Bronchial epithelial cell (primary cell): ENCODE measurements at places on chromosomes 1 and 21. TPM values are rescaled to one million over a fixed set of nuclear protein-coding genes. Genes with fewer than 3 reads are reported as not detected.

Gene URB1
- total RNA-seq, result 19.3 and 22.4 TPM in 2 replicates

Gene DENND2C
- 18.2 and 31.5 TPM in 2 replicates for total RNA-seq

Gene RGSL1
- not detected in 2 replicates for total RNA-seq

Gene SYT2
- under 0.01 TPM in 2 replicates for total RNA-seq

Gene LRRC7
- total RNA-seq, result not detected in 2 replicates

Gene GPR52
- total RNA-seq, result 1.1 and 1.5 TPM in 2 replicates

Gene FCRL6
- total RNA-seq, result 0.13 TPM in 1 of 2 replicates, not detected in the other

Gene KMO
- total RNA-seq, result not detected in 2 replicates

Gene LY9
- total RNA-seq, result under 0.01 TPM in 1 of 2 replicates, not detected in the other

Gene PDC
- not detected in 2 replicates for total RNA-seq

Gene KCTD3
- total RNA-seq, result 29.1 and 32.9 TPM in 2 replicates

Gene PLA2G4A
- 1.9 and 5.5 TPM in 2 replicates for total RNA-seq

Gene PROK1
- total RNA-seq, result not detected in 2 replicates

Gene MROH9
- not detected in 2 replicates for total RNA-seq

Gene TNFSF18
- not detected in 2 replicates for total RNA-seq

Gene NTNG1
- total RNA-seq, result 2.4 and 5.4 TPM in 2 replicates

Gene TEX38
- not detected in 2 replicates for total RNA-seq

Gene IFNLR1
- total RNA-seq, result 4.5 and 5.5 TPM in 2 replicates

Gene PRDX6
- total RNA-seq, result 159 and 185 TPM in 2 replicates

Gene CATSPERE
- total RNA-seq, result under 0.01 and 0.13 TPM in 2 replicates

GRCh38 chr1:232431326-232431725, 198.6 kb downstream of the SIPA1L2 start:
- no peak for DNase-seq

GRCh38 chr1:56967900-56968832, 2.4 kb upstream of the C8B start:
- peak; percentile 1 for DNase-seq

- DNase-seq, result no peak
Measured at GRCh38 chr1:215210167-215210566, 127.6 kb downstream of the KCNK2 start.

DNA sequence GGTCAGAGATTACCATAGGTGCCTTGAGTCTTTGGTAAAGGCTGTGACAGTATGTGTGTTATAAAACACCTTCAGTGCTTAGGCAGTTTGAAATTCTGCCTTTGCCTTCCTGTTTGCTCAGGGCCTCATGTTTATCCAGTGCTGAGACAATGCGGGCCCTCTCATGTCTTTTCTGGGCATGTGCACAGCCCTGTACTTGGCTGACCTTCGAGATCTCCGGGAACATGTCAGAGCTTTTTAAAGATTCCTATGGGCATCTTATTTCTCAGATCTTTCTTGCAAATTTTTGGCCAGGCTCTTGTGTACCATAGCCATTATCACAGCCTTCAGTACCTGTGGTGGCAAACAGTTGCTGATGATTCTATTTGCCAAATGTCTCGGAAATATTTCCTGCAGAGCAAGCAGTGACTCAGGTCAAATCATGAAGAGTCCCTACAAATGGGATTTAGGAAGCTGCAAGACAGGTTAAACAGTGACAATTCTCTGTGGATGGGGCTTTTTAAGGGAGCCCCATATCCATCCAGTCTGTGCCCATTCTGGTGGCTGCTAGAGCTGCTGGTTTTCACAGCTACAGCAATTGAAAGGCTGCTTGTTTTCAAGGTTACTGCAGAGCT, 42.1 kb downstream of the HOOK1 start:
- DNase-seq, result peak; percentile 72

DNA sequence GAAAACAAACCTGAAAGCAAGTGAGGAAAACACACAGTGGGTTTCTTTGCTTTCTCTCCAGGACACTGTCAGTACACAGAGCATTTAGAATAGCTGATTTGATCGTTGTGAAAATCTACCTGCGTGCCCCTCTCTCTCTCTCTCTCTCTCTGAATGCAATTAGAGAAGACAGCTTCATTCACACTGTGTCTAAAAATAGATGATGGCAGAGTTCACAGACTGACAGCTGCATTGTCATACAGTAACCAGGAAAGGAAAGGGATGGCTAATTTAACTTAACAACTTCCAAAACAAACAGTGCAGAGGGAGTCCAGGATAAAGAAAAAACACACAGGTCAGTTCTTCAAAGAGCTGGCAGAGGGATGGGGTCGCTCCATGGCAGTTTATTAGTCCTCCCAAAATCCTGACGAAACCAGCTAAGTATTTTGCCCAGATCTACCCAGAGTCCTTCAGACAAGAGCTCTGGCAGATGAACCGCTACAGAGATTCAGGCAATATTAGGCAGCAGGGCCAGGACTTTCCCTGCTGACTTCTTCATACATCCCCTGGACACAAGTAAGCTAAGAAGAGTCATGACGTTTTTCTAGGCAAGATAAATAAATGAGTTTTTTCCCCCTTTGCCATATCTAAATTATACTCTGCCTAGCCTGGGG, 58.9 kb downstream of the WLS start:
- no peak for DNase-seq

DNA sequence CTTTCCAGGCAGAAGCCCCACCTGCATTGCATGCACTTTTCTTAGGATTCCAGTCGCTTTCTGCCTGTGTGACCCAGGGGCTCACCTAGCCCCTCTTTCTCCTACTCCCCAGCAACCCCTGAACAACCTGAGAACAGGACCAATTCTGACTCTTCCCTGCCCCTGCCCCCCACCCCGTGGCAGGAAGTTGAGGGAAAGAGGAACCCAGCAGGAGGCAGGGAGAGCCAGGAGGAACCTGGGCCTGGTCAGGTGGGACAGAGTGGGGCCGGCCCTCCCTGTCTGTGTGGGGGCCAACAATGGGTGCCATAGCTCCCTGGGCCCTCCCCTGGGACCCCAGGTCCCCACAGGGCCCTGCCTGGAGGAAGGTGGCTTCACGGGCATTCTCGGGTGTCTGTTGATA, 6.1 kb downstream of the BMP8A start:
- no peak for DNase-seq

- DNase-seq, result no peak
Measured at GRCh38 chr1:7247791-7248548, 462.7 kb downstream of the CAMTA1 start.

DNA sequence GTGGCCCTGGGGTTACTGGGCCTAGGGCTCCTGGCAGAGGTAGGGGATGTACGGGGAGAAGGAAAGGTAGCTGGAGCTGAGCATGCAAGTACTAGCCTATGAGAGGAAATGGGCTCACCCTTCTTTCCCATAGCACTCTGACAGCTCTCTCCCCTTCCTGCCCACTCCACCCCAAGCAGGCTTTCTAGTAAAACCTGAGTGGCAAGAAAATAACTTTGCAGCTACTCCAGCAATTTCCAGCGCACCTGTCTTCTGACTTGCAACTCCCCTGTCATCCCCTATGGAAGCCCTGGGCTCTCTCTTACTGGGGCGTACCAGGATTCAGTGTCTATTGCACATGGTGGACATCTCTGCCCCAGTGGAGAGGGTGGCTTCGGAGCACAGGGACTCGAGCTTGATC, 6.7 kb upstream of the IVL start:
- DNase-seq, result peak; percentile 58

DNA sequence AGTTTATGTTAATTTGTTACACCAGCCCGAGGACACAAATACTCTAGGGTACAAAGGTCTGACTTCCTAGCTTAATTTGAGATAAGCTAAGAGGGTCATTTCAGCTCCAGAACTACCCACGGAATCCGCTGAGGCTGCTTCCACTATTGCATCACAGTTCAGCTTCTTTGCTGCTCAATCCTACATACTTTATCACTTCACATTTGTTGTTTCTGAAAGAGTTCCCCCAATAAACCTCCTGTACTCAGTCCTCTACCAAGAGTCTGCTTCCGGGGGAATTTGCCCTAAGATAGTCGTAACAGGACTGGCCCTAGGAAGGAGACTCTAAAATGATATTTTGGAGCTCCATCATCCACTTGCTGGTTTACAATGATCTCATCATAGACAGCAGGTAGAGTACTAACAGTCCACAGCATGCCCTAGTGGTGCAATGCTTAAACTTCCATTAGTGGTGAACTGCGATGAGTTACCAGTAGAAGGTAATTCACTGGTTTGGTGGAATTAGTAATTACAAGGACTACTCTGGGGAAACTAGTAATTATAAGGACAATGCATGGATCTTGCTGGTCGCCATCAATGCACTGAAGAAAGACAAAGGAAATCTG, 229.3 kb downstream of the USH2A start:
- no peak for DNase-seq

GRCh38 chr1:205571747-205572146, 60.1 kb downstream of the ELK4 start:
- no peak for DNase-seq

DNA sequence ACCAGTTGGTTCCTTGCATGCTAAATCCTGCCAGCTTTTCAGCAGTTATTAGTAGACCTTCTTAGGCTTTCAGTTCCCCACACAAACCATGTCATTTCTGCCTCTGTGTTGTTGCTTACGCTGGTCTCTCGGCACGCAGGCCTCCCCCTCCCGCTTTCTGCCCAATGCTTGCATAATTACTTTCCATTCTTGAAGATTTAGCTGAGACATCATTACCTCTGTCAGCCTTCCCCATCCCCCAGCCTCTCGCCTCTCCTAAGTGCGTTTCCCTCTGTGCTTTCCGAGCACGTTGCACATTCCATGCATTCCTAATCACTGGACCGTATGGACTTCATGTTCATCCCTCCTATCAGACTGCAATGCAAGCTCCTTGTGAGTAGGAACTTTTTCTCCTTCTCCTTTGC, 26.8 kb downstream of the TSHB start:
- DNase-seq, result peak; percentile 10

GRCh38 chr21:38910390-38911067, 104.8 kb downstream of the ETS2 start:
- peak; percentile 92 for DNase-seq

DNA sequence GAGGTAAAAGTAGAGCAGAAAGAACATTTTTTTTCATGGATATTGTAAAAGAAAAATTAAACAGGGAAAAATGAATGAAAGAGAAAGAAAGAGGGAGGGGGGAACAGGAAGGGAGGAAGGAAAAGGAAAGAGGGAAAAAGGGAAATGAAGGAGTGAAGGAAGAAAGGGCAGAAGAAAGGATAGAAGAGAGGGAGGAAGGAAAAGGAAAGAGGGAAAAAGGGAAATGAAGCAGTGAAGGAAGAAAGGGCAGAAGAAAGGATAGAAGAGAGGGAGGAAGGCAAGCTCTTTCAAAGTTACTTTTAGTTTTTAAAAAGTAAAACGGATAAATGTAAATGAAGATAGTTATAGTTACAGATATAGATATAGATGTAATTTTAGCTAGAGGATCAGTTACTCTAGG, 1676.7 kb downstream of the MRPL39 start:
- no peak for DNase-seq

GRCh38 chr1:197392541-197392940, 124.5 kb downstream of the CRB1 start:
- no peak for DNase-seq

- peak; percentile 90 for DNase-seq
Measured at GRCh38 chr1:64917328-64917861, 49.0 kb downstream of the JAK1 start.

- peak; percentile 34 for DNase-seq
Measured at GRCh38 chr1:175887981-175888428, 144.6 kb upstream of the TNR start.

DNA sequence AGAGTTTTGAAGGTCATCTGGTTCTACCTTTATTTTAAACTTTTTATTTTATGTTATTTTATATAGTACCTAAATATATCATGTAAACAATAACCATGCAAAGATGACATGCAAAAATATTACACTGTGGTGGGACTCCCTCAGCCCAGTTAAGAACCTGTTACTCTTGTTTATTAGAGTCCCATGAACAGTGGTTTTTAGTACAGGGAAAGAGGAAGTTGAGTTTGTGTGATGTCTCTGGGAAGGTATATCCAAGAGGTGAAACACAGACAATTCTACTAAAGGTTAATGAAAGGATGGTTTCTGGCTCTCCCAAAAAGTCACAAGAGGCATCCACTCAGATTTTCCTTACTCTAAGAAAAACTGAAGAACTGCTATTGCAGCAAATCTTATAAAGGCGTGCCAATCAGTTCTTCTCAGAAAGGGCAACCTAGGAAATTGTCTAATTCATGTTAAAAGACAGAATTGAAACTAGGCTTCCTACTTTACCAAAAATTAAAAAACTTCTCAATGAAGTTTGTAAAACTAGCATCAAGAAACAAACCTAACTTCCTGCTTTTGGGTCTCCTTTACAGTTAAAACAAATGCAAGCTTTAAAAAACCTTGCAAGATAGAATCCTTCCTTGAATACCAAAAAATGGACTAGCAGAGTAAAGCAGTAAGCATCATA, 19.9 kb downstream of the GFI1 start:
- no peak for DNase-seq

DNA sequence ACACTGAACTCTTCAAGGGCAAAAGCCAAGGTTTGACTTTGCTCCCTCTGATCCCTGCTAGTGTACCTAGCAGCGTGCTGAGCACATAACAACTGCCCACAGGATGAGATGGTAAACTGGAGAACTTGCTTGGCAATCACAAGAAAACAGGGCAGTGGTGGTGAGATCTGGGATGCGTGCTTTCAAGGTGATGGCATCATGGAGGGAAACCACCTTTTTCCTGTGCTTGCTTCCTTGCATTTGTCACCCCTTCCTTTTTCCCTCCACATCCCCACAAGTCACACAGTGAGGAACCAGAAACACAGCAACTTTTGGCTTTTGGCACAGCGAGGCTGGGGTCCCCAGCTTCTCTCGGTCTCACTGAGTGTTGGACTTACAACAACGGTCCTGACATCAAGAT, 31.4 kb upstream of the BECN2 start:
- no peak for DNase-seq

DNA sequence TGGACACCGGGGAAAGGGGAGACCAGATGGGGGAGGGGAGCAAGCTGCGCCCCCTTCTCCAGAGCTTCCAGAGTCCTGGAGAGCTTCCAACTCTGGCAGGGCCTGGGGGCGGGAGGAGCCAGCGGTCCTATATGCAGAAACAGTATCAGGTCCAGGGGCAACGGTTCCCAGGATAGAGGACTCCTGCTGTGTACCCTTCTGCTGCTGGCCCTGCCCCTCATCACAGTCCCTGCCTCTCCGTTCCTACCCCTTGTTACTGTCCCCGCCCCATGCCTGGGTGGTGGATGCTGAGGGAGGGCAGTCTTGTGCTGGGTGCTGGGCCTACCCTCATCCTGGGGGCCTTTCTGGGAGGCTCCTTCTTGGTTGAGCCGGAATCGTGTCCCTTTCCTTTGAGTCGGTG, 19.2 kb upstream of the PEX10 start:
- no peak for DNase-seq

- DNase-seq, result no peak
Measured at GRCh38 chr1:234163267-234163919, 209.9 kb upstream of the COA6 start.

GRCh38 chr1:68930101-68930500, 433.2 kb upstream of the DEPDC1 start:
- DNase-seq, result no peak

- DNase-seq, result no peak
Measured at GRCh38 chr21:36768496-36768895, 69.6 kb downstream of the SIM2 start.

DNA sequence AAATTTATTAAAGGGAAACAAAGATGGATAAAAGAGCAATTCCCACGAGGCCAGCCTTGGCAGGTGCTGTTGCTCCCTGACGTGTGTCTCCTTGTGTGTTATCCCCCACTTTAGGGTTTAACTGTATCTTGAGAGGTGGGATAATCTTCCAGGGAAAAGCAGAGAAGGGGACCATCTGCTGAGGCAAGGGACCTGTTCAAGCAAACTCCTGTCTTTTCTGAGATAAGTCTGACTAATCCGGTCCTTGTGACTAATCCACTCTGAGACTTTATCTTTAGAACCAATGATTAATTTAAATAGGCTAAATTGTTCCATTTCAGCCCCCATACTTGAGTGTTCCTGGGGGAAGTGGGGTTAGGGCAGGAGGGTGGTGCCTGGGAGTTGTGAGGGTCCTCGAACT, 163.6 kb downstream of the CAMTA1 start:
- peak; percentile 54 for DNase-seq

- no peak for DNase-seq
Measured at GRCh38 chr1:1178794-1179331, 5.2 kb downstream of the TTLL10 start.
